ENCODE measurements at places on chromosomes 5 and 9.

DNA sequence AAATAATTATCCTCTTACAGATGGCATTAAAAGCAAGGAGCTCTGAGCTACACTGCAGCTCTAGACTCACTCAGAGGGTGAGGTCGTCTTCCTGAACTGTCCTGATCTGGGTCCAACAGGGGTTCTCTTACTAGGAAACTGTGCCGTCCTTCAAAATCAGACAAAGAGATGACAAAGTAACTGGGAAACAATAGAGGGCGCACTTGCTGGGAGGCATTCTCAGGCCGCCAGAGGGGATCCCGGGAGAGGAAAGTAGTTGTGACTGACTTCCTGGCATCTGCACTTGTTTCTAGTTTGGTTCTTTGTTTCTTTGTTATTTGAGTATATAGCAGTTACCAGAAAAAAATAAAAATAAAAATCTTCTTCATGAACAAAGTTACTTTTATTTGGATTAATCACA lies 142.9 kb upstream of the MSX2 start:
- no peak for DNase-seq

GRCh38 chr5:91136271-91136670 lies 246.8 kb downstream of the ARRDC3 start:
- DNase-seq, result no peak

DNA sequence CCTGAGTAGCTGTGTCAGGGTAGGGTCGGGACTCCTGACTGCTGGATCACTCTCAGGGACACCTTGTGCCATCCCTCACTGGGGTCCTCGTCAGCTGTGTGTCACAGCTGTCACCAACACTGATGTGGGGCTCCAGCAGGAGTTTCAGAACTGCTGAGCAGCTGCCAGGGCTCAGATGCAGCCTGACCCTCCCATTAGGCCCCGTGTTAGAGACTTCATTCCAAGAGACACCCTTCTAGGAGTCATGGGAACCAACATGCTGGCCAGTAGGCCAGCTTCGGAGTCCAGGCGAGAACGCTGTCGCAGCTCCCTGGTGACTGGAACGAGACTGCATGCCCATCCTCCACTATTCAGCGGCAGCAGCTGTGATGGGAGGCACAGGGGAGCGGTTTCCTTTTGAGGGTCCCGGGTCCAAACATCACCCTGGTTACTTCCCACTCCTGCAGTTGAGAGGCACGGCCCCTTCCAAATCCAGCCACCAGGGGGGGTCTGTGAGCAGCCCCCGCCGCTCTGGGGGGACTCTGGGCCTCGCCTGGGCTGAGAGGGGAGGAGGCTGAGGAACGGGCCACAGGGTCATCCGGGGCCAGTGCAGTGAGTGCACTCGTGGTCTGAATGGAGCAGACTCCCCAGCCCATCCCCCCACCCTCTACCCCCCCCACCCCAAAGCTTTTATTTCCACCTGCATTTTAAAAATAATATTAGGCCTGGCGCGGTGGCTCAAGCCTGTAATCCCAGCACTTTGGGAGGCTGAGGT lies 12.6 kb upstream of the TCF7 start:
- peak; percentile 51 for DNase-seq

DNA sequence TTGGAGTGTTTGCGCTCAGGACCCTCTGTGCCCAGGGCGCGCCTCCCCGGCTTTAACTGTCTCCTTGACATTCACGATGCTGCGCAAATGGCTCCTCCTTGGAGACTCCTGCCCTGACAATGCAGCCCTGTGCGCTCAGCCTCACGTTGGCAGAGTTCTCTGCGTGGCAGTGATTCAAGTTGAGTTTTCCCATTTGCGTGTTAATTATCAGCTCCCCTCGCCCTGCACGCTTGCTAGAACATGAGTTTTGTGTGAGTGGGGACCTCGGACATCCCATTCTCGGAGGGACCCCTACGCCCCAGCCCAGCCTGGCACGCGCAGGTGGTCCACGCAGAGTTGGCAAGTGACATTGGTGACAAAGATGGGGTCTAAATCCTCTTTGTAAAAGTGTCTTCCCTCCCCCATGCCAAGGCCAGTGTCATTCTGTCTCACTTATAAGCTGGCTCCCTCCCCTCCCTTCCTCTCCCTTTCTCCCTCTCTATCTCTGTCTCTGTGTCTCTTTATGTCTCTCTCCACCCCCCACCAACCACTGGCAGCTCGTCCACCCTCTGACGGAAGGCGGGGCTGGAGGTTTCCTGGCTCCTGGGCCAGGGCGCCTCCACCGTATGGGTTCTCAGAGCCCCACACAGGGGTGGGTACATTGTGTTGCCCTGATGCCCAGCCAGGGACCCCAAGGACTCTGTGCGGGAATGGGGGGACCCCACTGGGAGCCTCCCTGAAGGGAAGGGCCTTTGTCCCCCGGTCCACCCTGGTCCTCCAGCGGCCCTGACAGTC lies 169.3 kb downstream of the OLFM1 start:
- DNase-seq, result no peak

DNA sequence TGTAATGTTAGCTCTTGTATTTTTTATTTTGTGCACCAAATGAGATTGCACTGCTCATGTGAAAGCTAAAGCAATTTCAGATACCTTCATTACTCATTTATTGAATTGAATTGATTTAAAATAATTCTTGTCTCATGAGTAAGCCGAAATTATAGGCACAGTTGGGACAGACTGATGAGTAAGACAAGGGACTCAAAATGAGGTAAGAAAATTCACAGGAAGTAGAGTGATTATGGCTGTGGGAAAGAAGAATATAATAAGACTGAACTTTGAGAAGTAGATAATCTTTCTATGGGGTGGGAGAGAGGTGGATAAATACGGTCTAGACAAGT lies 51.1 kb downstream of the NUDT12 start:
- no peak for DNase-seq

DNA sequence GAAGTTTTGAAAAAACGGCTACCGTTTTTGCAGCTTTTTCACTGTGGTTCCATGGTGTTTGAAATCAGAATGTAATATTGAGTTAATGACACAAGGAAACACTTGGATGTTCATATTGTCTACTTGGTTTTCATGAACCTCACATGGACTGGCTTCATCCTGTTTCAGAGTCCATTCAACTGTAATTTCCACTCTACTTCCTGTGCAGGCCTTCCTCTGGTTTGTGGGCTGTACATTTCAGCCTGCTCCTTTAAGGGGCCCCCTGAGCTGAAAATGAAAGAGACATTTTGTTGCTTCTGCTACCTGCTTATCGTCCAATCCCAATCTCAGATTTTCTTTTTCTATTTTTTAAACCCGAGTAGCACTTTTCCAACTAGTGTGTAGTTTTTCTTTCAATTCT lies 41.8 kb upstream of the CDKN2B start:
- peak; percentile 9 for DNase-seq

DNA sequence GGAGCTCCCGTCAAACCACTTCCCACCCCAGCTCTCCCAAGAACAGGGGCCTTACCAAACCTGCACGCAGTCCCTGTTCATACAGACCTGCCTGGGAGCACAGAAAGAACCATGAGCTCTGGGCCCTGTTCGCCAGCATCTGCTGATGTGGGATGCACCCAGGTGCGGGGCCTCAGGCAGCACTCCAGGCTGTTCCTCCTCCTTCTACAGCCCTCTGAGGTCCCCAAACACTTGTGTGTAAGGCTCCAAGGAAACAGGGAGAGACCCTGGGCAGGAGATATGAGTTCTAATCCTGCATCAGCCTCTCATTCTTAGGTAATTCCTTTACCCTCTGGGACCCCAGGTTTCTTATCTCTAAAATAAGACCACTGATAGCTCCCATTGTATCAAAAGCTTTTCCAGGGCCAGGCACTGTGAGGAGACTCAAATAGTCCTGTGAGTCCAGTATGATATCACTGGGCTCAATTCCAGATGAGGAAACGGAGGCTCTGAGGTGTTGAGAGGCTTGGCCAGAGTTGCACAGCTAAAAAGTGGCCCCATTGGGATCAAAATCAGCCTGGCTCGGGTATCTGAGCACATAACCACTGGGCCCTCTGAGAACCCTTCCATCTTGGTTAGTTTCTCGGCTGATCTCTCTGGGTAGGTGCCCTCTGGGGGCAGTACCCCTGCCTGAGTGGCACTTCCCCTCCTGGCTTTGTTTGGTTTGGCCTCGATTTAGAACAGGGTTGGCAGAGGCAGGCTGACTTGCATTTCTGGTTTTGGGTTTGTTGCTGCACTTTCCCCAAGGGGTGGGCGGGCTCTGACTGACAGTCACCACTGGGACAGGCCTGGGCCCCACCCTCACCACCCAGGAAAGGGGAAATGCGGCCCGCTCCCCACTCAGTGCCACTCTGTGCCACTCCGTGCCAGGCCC lies 116.8 kb downstream of the RGS3 start:
- DNase-seq, result no peak

- no peak for DNase-seq
Measured at GRCh38 chr5:132439521-132440089, 51.0 kb downstream of the IRF1 start.

DNA sequence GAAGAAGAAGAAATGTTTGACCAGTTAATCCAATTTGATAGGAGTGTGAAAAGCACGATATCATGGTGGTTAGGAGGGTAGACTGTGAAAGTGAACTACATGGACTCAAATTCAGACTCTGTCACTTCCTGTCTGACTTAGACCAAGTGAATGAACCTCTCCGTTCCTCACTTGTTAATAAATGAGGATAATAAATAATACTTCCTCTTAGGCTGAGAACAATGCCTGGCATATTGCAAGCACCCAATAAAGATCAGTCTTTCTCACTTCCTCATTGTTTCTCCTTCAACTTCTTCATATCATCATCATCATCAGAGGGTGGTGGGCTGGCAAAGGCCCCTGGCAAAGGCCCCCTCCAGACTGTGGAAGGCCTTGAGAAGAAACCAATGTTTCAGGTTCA lies 148.7 kb downstream of the CDK5RAP2 start:
- no peak for DNase-seq

DNA sequence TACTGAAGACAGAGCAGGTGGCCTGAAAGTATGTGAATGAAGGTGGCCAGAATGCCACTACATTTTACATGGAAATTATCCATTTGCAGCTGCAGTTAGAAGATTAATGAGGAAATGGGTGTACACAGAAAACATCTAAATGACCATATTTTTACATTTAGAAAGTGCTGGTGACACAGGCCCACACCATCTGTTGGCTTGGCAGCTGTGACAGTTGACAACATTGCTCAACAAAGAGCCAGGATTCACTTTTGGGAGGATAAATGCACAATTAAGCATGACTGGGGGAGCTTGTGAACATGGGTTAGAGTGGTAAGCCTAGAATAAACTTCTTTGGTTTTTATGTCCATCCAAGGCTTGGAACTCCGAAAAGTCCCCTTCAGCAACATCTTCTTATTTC lies 360.5 kb downstream of the KCTD16 start:
- no peak for DNase-seq

GRCh38 chr9:800591-801150 lies 40.8 kb upstream of the DMRT1 start:
- DNase-seq, result no peak

DNA sequence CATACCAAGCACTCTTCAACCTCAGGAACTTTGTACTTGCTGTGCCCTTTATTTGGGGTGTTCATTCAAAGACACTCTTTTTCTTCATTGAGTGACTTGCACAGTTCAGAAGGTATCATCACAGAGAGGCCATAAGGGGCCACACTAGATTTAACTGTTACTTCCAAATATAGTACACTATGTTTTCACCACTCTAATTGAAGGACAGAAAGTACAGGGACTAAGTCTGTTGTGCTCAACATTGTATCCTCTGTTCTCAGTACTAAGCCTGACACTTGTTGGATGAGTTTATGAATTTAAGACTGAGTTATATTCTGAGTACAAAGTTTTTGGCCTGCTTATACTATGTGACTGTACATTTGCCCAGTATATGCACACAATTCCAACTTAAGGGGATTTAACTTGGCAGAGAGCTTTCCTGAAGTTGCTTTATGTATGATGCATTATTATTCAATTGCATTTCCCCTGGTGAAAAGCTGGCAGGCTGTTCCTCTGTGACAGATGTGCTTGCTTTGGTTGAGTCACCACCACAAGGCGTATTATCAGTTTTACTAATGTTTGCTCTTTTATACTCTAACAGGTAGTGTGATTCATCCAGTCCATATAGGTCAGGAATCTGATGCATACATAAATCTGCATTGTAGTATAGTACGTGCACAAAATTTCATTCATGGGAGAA lies 714.8 kb downstream of the TLR4 start:
- no peak for DNase-seq

DNA sequence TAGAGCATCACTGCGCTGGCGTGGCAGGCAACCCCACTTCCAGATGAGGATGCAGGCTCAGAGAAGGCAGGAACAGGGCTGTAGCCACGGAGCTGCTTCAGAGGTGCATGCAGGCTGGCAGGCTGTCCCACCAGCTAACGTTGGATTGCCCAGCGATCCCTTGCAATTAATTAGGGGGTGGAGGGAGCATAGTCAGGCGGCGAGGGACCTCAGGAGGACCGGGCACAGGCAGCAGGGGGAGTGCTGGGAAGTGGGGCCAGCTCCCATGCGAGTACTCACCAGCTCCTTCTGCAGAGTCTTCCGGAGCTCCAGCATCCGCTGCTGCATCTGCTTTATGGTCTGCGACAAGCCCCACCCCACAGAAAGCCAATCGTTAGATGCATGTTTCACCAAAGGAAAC lies 20.3 kb downstream of the ARPC5L start:
- no peak for DNase-seq

GRCh38 chr9:111482694-111483438 lies 1.3 kb downstream of the ECPAS start:
- peak; percentile 81 for DNase-seq

- no peak for DNase-seq
Measured at GRCh38 chr5:99248066-99248465, 319.3 kb upstream of the CHD1 start.

- no peak for DNase-seq
Measured at GRCh38 chr5:139147483-139148087, 50.6 kb downstream of the SIL1 start.

DNA sequence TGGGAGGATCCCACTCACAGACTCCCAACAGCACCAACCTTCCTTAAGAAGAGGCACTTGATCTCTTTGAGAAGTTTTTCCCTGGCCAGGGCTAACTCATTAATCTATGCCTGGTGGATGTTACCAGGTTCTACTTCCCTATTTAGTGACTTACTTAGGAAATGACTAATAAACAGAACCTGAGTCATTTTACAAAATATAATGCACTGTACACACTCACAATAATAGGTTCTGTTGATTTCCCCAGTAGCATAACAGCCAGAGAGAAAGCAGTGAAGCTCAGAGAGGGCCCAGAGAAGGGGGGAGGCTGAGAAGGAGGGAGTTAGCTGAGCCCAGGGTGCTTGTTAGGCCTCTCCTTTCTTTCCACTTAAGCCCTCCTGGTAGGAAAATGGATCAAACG lies 27.1 kb downstream of the FRMD3 start:
- DNase-seq, result no peak

DNA sequence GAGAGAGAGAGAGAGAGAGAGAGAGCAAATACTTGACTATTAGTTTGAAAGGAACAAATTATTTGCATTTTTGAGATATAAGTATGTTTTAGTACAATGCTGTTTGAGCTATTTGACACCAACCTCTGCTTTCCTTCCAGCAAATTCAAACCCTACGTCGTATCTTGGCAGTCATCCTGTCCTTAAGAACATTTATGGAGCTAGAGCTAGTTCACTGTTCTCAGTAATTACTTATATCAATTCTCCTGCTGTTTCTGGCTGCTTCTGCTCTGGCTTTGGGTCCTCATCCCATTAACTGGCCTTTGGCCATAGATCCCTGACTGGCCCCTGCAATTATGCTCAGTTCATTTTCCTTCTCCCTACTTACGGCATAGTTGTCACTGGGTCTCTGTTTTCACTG lies 19.9 kb upstream of the ERAP2 start:
- no peak for DNase-seq

GRCh38 chr9:131580358-131580757 lies 35.0 kb downstream of the PRRT1B start:
- DNase-seq, result no peak

All from GM19239 (cell line).